ENCODE measurements at places on chromosomes 1 and 21.

DNA sequence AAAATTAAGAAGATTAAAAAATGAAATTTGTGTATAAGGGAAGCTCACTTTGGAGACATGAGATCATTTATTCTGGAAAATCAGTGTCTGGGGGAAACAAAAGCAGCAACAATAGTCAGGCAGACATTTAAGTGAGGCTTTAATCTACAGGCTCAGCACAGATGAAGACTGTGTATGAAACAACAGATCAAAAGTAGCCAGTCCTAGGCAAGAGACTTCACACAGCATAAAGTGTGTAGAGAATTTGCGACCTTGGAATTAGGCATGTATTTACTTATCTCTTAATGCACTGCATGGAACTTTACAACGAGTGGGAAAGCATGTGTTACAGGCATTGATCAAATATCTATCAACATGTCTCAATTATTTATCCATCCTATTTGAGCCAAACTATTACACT is 1099.9 kb downstream of the PLA2G4A start:
- DNase-seq, result no peak

DNA sequence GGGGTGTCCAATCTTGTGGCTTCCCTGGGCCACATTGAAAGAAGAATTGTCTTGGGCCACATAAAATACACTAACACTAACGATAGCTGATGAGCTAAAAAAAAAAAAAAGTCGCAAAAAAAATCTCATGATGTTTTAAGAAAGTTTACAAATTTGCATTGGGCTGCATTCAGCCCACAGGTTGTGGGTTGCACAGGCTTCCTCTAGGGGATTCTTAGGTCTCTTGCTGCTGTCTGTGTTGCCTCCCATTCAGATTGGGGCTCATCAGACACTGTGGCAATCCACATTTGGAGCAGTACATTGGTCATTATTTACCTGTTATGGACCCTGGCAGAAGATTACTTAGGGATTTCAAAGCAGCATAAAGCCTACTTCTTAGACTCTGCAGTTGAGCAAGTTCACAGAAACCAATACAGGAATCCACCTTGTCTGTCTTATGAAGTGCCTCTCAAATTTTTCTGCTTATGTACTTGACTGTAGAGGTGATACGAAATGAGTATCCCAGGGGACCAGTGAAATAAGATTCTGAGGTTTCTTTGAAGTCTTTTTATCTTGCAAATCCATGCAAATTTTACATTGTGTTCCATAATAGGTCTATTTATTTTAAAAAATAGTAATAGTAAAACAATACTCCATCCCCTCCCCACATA is 205.5 kb downstream of the RPS6KC1 start:
- DNase-seq, result no peak

DNA sequence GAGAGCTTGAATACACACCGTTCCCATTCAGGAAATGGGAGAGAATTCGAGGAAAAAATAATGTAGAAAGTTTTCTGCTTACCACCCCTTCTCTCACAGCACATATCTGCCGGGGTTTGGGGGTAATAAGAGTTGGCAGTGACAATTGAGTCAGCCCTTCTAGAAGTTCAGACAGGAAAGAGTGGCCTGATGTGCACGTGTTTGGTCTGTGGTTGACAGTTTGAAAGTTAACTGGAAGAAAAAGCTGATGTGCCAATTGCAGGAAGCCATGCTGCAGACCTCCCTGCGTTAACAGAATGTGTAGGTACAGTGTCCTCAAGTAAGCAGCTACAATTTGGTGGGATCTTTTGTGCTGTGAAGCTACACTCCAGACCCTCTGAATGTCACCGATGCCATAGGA is 50.9 kb downstream of the DHX9 start:
- DNase-seq, result no peak

GRCh38 chr21:39867198-39867650 is at the start of gene PCP4:
Gene PCP4 (plus strand): TSS chr21:39867438. CDS start chr21:39867502, 64 bp downstream.
- no peak for DNase-seq

GRCh38 chr1:88650676-88651418 is 33.2 kb upstream of the PKN2 start:
- no peak for DNase-seq

GRCh38 chr1:108962681-108963051 is 618 bp downstream of the CLCC1 start:
- no peak for DNase-seq

DNA sequence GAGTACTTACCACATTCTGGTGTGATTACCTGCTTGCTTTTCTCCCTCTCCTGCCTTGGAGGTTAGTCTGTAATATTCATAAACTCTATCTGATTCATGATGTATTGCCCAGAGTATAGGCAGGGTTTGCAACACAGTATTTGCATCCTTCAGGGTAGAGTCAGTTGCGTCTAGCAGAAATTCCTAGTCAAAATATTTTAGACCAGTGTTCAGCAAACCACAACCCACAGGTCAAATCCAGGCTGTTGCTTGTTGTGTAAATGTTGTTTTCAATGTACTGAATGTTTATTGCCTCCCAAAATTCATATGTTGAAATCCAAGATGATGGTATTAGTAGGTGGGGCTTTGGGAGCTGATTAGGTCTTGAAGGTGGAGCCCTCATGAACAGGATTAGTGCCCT is 82.9 kb downstream of the NGF start:
- no peak for DNase-seq

DNA sequence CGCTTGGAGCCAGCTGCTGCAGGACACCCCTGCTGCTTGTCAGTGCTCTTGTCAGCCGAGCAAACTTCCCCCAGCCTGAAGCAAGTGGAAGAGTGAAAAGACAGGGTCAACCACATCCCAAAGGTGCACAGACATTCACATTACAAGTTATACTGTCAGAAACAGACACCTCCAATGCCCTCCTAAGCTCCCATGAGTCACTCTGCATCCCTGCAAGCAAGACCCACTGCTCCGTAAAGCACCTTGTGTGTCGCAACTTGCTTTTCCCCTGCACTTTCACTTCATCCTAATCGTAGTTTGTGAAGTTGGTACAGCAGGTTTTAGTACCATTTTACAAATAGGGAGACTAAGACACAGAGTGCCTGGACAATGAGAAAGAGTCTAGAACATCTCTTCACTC is 51.1 kb downstream of the KCNH1 start:
- DNase-seq, result no peak
